ENCODE measurements at places on chromosomes 6 and 20. TPM values are rescaled to one million over a fixed set of nuclear protein-coding genes. Genes with fewer than 3 reads are reported as not detected.
A peak's percentile ranks its signal among the peaks of the same experiment; 100 is the strongest.

DNA sequence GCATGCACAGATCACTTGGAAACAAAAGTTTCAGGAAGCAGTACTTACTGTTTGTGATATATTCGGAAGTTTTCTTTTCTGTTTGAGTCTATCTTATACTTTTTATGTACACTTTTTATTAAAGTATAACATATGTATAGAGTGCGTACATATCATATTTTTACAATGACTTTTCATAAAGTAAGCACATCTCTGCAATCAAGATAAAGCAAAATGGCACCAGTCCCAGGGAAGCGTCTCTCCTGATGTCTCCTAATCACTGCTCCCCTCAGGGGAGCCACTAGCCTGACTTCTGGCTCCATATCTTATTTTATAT, 26.3 kb downstream of the CDS2 start:
- no peak overlapping the region for H3K4me3 ChIP-seq
- DNase-seq, result no peak

Gene WFDC10B
- not detected for total RNA-seq

GRCh38 chr6:113112086-113112485, 745.1 kb upstream of the MARCKS start:
- H3K36me3 ChIP-seq, result no peaks in the 10 kb centered on the region
- no peak overlapping the region for H3K4me3 ChIP-seq
- H3K4me1 ChIP-seq, result no peaks in the 10 kb centered on the region
- no peaks in the 10 kb centered on the region for H3K27me3 ChIP-seq
- no peak for DNase-seq
- H3K27ac ChIP-seq, result no peak overlapping the region

Gene FOXQ1
- 17.4 TPM for total RNA-seq

Gene VWA7
- 4.2 TPM for total RNA-seq

Gene JAG1
- total RNA-seq, result 55.7 TPM

Gene NOX3
- not detected for total RNA-seq

Gene WDR46
- 27.8 TPM for total RNA-seq

GRCh38 chr6:131636880-131637792, at the start of gene ENPP3:
Gene ENPP3 (plus strand): TSS chr6:131637302. CDS start chr6:131637385, 83 bp downstream.
- no peak within 1 kb of the TSS for H3K27ac ChIP-seq
- H3K4me3 ChIP-seq, result no peak within 1 kb of the TSS
- no peak for DNase-seq
- H3K4me1 ChIP-seq, result no peaks in the 10 kb centered on the region
- H3K27me3 ChIP-seq, result no peaks in the 10 kb centered on the region

- H3K4me1 ChIP-seq, result peaks cover 60% of the 10 kb centered on the region
- no peak overlapping the region for H3K27ac ChIP-seq
- H3K4me3 ChIP-seq, result no peak overlapping the region
- no peaks in the 10 kb centered on the region for H3K27me3 ChIP-seq
- DNase-seq, result no peak
Observed at GRCh38 chr20:1383623-1384404, 9.0 kb downstream of the FKBP1A start.

DNA sequence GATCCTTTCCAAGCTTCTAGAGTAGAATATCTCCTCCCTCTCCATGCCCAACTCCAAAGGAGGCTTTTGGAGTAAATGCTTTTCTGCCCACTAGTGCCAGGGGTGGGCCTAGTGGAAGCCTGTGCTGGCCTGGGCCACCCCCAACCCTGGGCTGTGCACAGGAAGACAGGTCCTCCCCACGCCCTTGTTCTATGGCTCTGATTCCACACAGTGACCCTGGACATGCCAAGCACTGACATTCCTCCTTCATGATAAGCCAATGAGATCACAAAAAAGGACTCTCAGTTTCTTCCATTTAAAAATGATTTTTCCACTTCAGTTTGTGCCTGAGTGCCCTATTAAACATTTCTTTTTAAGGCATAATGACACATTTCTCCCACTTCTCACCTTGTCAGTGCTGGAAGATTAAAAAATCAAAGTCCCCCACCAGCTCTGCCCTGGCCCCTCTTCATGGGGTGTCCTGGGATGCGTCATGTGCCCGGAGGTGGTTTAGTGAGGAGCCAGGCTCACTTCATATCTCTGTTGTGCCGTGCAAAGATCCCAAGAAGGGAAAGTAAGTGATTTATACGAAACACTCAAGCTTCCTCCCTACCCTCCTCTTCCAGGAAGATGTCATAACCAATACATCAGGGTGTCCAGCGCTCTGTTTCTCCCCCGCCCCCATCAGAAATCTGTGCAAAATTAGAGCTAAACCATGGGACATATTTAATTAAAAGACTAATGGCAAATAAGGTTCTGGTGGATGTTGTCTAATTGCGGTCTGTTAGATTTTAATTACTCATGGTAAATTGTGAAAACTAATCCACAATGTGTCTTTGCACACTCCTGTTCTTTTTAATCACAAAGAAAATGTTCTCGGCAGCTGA, 255.0 kb downstream of the NRN1 start:
- H3K36me3 ChIP-seq, result no peaks in the 10 kb centered on the region
- H3K4me1 ChIP-seq, result no peaks in the 10 kb centered on the region
- H3K27ac ChIP-seq, result no peak overlapping the region
- DNase-seq, result no peak
- H3K4me3 ChIP-seq, result no peak overlapping the region

Gene CCN6
- total RNA-seq, result not detected

DNA sequence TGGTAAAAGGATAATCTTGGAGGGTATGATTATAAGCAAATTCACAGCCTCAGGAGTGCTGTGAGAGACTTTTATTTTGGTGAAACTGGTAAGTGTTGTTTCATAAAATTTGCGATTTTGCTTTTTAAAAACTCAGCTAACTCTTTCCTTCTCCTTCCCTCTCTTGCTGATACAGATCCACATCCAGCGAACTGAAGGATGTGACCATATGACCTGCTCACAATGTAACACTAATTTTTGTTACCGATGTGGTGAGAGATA, 77.2 kb upstream of the TPD52L1 start:
- H3K27ac ChIP-seq, result no peak overlapping the region
- no peaks in the 10 kb centered on the region for H3K4me1 ChIP-seq
- no peak for DNase-seq
- no peaks in the 10 kb centered on the region for H3K36me3 ChIP-seq
- H3K4me3 ChIP-seq, result no peak overlapping the region
- H3K27me3 ChIP-seq, result no peaks in the 10 kb centered on the region

Gene ABCC10
- total RNA-seq, result 17.1 TPM

Gene ZBP1
- total RNA-seq, result 0.26 TPM

DNA sequence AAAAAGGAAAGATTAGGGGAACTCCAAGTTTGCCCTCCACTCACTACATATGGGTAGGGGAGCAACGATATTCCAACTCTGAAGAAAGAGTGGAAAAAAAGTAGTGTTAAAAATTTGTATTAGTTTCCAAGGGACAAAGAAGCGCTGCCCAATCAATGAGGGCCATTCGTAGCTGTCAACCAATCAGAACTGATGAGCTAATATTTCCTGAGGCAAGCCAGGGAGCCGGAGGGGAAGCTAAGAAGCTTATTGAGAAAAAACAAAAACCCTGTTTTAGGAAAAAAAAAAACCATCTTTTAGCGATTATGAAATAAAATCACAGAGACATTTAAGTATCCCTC, 59.5 kb downstream of the TRIM38 start:
- H3K27ac ChIP-seq, result peak overlapping the region; percentile 98
- H3K27me3 ChIP-seq, result no peaks in the 10 kb centered on the region
- H3K4me3 ChIP-seq, result no peak overlapping the region

Gene ADIG
- not detected for total RNA-seq

DNA sequence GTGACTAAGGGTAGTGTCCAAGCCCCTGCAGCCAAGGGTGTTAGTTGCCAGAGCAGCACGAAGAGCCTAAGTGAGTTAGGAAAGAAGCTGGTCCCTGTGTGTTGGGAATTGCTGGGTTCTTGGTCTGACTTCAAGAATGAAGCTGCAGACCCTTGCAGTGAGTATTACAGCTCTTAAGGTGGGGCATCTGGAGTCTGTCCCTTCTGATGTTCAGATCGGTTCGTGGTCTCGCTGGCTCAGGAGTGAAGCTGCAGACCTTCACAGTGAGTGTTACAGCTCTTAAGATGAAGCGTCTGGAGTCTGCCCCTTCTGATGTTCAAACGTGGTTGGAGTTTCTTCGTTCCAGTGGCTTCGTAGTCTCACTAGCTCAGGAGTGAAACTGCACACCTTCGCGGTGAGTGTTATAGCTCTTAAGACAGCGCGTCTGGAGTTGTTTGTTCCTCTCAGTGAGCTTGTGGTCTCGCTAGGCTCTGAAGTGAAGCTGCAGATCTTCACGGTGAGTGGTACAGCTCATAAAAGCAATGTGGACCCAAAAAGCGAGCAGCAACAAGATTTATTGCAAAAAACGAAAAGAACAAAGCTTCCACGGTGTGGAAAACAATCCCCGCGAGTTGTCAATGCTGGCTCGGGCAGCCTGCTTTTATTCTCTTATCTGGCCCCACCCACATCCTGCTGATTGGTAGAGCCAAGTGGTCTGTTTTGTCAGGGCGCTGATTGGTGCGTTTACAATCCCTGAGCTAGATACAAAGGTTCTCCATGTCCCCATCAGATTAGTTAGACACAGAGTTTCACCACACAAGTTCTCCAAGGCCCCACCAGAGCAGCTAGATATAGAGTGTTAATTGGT, 31.8 kb downstream of the PXDC1 start:
- H3K4me3 ChIP-seq, result no peak overlapping the region
- H3K36me3 ChIP-seq, result no peaks in the 10 kb centered on the region
- H3K4me1 ChIP-seq, result peaks cover 17% of the 10 kb centered on the region

- DNase-seq, result no peak
- no peak overlapping the region for H3K27ac ChIP-seq
- no peaks in the 10 kb centered on the region for H3K36me3 ChIP-seq
- no peak overlapping the region for H3K4me3 ChIP-seq
- no peaks in the 10 kb centered on the region for H3K4me1 ChIP-seq
Observed at GRCh38 chr6:68994521-68994920, 359.4 kb downstream of the ADGRB3 start.

Gene CALHM4
- not detected for total RNA-seq

GRCh38 chr20:63587776-63588591, 13.9 kb upstream of the HELZ2 start:
- no peaks in the 10 kb centered on the region for H3K36me3 ChIP-seq
- H3K27me3 ChIP-seq, result no peaks in the 10 kb centered on the region
- H3K27ac ChIP-seq, result no peak overlapping the region
- no peak for DNase-seq
- peaks cover 11% of the 10 kb centered on the region for H3K4me1 ChIP-seq

DNA sequence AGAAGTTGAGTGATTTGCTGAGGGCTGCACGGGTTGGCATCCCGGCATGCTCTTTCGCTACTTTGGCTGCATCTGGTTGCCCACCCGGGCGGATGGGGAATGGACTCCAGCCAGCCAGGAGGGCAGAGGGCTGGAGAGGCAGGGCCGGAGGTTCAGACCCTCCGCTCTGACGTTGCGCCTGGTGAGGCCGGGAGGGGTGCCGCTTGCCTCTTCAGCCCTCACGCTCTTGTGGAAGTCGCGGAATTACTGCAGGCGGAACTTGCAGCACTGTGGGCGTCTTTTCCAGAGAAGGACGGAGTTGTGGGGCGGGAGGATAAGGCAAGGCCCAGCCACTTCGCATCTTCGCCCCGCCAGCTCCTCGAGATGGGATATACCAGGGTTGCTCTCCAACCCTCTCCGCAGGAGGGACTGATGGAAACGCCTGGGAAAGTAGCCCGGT, 656 bp downstream of the RTEL1 start:
- peak overlapping the region; percentile 39 for H3K4me3 ChIP-seq
- peak; percentile 34 for DNase-seq
- H3K27me3 ChIP-seq, result no peaks in the 10 kb centered on the region

- no peak overlapping the region for H3K27ac ChIP-seq
- H3K36me3 ChIP-seq, result no peaks in the 10 kb centered on the region
- no peak overlapping the region for H3K4me3 ChIP-seq
Observed at GRCh38 chr6:135081966-135082365, 27.3 kb upstream of the HBS1L start.

DNA sequence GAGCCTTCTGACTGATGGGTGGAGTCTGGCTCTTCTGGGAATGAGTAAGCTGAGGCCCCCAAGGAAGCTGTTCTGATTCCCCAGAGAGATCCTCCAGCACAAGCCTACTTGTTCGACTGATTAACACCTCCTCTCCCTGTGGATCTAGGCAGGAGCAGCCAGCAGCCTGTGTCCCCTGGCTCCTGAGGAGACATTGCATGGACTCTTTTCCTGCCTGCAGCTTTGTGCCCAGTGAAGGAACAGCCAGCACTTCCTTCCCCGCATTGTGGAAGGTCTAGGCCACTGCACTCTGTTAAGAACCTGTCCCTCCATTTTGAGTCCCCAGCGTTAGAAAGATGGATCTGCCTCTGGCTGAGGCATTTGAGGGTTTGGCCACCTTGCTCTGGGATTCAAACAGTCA, 29.1 kb downstream of the LRFN2 start:
- no peak overlapping the region for H3K27ac ChIP-seq
- H3K4me1 ChIP-seq, result no peaks in the 10 kb centered on the region
- no peak overlapping the region for H3K4me3 ChIP-seq
- H3K27me3 ChIP-seq, result no peaks in the 10 kb centered on the region

GRCh38 chr6:160750276-160750689, 48.2 kb downstream of the PLG start:
- no peak for DNase-seq
- H3K36me3 ChIP-seq, result no peaks in the 10 kb centered on the region
- H3K4me1 ChIP-seq, result no peaks in the 10 kb centered on the region
- no peak overlapping the region for H3K27ac ChIP-seq

Gene PARD6B
- total RNA-seq, result 8.6 TPM

Gene EFCAB8
- not detected for total RNA-seq

Gene HLA-DMB
- total RNA-seq, result 3.0 TPM

GRCh38 chr6:22892452-22892851, 323.1 kb downstream of the HDGFL1 start:
- H3K27ac ChIP-seq, result peak overlapping the region; percentile 32

Gene HMGCLL1
- total RNA-seq, result 1.8 TPM

Gene GABRR2
- total RNA-seq, result 0.52 TPM

- H3K4me3 ChIP-seq, result no peak overlapping the region
- no peak overlapping the region for H3K27ac ChIP-seq
- no peak for DNase-seq
- no peaks in the 10 kb centered on the region for H3K27me3 ChIP-seq
Observed at GRCh38 chr20:45230631-45231030, 9.5 kb downstream of the SEMG2 start.

Gene BPI
- not detected for total RNA-seq

DNA sequence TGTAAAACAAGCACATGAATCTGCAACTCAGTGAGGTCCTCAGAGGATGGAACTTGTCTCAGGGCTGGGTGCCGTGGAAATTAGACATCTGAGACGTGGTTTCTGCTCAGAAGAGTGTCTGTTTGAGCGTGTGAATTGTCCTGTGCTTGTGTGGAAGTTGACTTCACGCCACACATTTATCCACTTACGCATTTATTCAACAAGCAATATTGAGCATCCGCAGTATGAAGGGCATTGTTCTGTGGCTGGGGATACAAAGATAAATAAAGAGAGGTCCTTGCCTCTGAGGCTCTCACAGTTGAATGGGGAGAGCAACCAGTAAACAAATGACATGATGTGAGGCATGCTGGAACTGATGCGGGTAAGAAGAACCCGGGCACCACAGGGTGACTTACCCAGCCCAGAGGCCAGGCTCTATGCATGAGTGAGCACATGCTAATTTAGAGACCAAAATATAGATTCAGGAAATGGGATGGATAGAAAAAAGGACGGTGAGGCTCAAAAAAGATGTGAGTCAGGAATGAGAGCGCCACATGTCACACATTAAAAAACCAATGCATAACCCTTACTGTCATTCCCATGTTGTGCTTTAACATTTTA, 60.4 kb downstream of the SOBP start:
- no peak overlapping the region for H3K27ac ChIP-seq
- no peak for DNase-seq
- H3K27me3 ChIP-seq, result no peaks in the 10 kb centered on the region
- no peaks in the 10 kb centered on the region for H3K4me1 ChIP-seq

- peaks cover 14% of the 10 kb centered on the region for H3K4me1 ChIP-seq
- H3K4me3 ChIP-seq, result peak overlapping the region; percentile 51
- H3K36me3 ChIP-seq, result no peaks in the 10 kb centered on the region
- DNase-seq, result peak; percentile 17
- H3K27ac ChIP-seq, result peak overlapping the region; percentile 11
Observed at GRCh38 chr6:160931378-160932310, 59.9 kb upstream of the MAP3K4 start.

Data from body of pancreas (tissue), 4 donors.